ENCODE measurements at places on chromosomes 3 and 15.

DNA sequence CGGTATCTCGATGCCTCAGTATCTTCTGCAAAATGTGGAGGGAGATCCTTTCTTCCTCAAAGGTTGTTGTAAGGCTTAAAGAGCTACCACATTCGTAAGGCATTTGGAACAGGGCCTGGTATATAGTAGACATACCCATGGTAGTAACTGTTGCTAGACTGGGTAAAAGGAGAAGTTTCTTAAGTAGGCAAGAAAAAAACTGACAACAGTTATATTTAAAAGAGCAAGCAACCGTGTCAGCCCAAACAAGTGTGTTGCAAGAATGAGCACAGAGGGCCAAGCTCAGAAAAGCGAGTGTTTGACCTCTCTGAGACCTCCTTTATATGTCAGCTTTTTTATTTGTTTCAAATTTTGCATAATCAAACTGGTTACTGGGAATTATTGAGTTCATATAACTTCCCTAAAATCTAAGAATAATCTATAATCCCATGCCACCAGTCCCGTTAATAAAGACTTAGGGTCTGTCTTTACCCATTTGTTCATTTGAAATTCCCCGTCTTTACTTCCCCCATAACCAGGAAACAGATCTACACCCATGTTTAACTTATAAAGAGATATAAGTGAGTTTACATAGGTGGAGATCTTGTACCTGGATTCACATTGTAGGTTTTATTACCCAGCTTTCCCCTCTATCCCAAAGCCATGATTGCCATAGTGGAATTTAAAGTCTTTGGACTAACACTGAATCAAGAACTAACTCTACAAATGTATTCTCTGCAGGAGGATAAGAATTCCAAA, 7.3 kb downstream of the B3GNT5 start:
- DNase-seq: no peak

DNA sequence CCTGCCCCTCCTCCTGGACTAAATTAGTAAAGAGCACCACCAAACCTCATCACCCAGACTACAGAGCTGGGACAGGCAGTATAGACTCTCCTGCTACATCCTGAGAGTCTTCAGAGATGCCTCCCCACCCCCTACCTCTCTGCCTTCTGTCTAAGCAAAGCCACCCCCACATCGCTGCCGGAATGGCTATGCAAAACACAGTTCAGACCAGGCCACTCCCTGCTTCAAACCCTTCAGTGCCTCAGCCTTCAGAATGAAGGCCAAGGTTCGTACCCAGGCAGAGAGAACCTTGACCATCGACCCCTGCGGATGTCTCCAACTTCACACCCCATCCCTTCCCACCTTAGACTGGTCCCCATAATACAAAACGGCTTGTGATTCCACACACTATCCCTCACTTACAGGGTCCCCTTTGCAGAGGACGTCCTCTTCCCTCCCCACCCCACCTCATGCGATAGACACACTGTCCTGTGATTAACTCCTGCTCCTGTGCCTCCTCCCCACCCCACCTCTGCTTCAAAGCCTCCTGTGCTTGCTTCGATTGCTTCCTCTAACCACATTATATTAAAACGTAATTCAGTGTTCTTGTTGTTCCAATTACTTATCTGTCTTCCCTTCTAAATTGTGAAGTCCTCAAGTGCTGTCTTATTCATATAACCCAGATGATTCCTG, 175.3 kb downstream of the UACA start:
- no peak for DNase-seq

GRCh38 chr3:97291901-97292300, 472.7 kb upstream of the ARL6 start:
- no peak for DNase-seq

- no peak for DNase-seq
These were observed 21.4 kb downstream of the CHL1 start for GRCh38 chr3:217948-218347.

GRCh38 chr15:81859737-81860516, 185.9 kb downstream of the MEX3B start:
- no peak for DNase-seq

DNA sequence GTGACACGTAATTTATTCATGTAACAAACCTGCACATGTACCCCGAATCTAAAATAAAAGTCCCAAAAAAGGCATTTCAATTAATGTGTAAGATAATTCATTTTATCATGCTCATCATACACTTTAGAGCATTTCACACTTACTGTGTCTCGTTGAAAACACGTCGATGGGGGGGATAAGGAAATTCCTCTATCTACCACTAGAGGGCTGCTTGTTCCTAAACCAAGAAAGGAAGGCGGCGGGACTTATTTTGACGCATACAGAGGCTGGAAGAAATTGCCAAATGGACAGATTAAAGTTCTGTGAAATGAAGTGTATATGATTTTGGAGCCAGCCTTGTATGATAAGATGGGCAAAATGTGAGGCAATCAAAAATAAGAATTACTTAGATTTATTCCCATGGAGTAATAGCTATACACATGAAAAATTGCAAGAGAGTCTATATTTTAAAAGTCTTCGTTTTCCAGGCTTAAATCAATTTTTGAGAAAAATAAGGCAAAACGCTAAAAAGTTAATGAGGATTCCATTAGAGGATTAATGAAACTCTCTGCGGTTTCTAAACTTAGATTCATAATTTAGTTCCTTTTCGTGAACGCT, 346.8 kb downstream of the CNTN3 start:
- DNase-seq: peak; percentile 49

DNA sequence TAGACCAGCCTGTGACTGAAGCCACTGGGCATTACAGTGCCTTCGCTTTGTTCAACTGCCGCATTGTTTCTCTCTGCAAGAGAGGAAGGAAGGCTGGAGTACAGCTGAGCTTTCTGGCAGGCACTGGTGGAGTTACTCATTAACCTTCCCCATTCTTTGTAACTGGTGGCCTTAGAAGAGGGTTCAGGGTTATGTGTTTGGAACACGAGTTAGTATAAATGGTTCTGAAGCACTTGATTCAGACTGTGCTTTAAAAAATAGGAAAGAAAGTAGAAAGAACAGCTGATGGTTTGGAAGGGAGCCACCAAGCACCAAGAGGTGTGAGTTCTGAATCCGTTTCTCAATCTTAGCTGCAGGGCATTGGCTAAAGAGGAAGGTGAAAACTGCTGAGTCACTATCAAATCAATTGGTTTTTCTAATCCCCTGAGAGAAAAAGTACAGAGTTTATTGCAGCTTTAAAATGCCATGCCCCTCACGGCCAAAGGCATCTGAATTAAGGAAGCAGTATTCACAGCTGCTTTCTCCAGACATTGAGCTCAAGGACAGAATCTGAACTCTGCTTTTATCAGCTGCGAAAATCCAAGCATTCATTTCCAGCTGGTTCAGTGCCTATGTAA, 3.6 kb downstream of the HGD start:
- DNase-seq: peak; percentile 38

DNA sequence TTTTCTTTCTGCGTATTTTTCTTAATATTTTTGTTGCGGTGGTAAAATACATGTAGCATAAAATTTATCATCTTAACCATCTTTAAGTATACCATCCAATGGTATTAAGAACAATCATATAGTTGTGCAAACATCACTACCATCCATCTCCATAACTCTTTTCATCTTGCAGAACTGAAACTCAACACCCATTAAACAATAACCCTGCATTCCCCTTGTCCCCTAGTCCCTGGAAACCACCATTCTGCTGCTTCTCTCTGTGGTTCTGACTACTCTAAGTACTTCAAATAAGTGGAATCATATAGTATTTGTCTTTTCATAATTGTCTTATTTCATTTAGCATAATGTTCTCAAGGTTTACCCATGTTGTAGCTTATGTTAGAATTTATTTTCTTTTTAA, 67.3 kb upstream of the EOMES start:
- no peak for DNase-seq

DNA sequence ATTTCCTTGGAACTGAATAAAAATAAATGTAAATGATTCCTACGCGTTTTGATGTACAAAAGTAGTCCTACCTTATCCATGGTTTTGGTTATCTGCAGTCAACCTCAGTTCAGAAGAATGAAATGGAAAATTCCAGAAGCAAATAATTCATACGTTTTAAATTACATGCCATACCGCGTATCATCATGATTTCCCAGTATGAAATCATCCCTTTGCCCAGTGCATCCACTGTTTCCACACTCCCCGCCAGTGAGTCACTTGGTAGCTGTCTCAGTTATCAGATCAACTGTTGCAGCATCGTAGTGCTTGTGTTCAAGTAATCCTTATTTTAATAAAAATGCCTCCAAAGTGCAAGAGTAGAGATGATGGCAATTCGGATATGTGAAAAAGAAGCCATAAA, 9.1 kb upstream of the MFSD1 start:
- peak; percentile 98 for DNase-seq

DNA sequence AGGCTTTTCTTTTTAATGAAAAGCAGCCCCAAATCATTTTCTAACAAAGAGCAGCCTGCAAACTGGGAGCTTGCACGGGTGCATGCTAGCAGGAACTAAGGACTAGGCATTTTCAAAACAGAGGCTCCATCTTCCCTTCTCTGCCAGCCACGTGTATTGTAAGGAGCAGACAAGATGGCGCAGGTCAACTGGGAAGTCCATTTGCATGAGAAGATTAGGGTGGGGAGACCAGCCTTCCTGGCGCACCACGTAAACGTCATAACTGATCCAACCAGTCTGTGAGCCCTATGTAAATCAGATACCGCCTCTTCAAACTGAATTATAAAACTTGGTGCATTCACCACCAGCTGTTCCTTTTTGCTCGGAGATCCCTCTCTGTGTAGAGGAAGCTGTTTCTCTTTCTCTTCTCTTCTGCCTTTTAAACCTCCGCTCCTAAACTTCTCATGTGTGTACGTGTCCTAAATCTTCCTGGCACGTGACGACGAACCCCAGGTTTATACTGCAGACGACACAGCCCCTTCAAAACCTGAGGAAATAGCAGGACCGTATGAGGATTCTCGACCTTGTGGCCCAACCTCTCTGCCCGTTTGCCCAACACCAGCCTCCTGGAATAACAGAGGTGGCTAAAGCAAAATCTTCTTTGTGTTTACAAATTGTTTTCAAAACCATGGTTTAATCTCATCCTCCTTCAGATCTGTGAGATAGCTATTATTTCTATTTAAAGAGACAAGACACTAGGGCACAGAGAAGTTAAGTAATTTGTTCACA, 26.4 kb upstream of the SLC30A4 start:
- no peak for DNase-seq

DNA sequence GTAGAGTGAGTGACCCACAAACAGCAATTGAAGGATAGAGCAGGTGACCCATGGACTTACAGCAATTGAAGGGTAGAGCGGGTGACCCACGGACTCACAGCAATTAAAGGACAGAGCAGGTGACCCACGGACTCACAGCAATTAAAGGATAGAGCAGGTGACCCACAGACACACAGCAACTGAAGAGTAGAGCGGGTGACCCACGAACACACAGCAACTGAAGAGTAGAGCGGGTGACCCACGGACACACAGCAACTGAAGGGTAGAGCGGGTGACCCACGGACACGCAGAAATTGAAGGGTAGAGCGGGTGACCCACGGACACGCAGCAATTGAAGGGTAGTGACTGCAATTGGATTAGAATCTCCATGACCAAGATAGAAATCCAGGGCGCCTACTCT, 9.8 kb upstream of the TNK2 start:
- DNase-seq: no peak

- no peak for DNase-seq
These were observed 314.0 kb downstream of the ERC2 start for GRCh38 chr3:56154297-56154696.

GRCh38 chr3:197533927-197534725, 21.6 kb downstream of the BDH1 start:
- no peak for DNase-seq

DNA sequence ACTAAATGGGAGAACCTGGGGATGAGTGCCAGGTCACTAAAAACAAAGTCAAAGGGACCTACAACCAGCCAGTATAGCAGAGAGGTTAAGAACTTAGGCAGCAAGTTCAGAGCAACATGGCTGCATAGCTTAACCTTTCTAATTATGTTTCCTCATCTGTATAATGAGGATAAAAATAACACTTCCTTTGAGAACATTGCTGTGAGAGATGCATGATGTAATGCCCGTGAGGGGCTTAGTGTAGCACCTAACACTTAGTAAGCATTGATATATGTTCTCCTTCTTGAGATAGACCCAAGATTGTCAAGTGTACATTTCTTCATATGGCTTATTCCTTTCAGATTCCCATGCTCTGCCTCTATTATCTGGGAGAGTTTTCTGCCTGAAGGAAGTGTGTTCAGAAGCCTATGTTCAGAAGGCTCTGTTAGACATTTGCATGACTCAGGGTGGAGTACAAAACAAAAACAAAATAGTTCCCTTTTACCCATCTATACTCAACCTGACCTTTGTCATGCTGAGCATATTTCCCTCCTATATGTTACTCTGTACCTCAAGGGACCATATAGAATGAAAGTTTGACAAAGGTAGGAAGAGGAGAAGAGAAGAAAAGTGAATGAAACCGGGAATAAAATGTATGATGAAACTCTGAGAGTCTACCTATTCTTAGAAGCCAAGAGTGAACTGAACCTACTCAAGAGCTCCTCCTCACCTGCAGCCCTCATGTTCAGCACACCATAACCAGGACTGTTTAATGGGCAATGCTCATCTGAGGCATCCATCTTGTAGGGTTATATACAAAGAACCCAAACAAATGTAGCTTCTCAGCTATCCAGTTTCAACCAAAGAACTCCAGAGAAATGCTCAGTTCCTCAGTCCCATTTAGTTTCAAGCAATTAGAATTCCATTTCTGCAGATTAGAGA, 70.7 kb upstream of the KCNMB2 start:
- DNase-seq: no peak

- DNase-seq: peak; percentile 85
These were observed 203.8 kb upstream of the CD96 start for GRCh38 chr3:111338059-111338698.

DNA sequence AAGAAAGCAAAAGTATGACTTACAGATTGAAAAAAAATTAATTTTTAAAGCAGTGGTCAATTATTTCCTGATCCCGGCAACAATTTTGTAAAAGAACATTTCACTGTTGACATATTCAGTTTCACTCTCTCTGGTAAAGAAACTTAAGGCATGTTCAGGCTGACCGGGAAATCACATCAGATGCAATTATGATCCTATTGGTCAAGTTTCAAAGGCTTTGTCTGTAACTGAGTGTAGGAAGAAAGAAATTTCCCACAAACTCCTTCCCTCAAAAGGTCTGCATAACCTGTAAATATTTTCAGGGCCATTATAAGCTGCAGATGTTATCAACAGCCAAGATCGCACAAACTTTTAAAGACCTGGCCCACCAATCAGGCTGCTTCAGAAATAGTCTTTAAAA, 205.4 kb upstream of the IGF1R start:
- DNase-seq: no peak

DNA sequence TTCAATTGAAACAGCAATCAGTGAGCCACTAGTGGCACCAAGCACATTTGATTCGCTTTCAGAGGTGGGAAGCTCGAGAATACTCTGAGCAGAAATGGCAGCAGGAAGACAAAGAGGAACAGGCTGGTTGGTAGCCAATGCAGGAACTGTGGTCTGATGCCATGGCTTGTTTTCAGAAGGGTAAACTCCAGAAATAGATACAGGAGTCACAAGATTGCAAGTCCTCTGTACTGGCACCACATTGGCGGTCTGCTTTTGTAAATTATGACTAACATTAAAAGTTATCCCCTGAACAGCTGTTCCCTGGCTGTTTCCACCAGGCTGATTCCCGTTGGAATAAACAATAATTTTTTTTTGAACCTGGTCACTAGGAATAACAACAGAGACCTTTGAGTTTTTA, 35.5 kb downstream of the USF3 start:
- no peak for DNase-seq

Measured in brain microvascular endothelial cell (primary cell).